ENCODE measurements at places on chromosomes 3 and 15. TPM values are rescaled to one million over a fixed set of nuclear protein-coding genes. Genes with fewer than 3 reads are reported as not detected.

The CKMT1A gene
- total RNA-seq, result not detected

The RBMS3 gene
- 46.3 TPM for total RNA-seq

DNA sequence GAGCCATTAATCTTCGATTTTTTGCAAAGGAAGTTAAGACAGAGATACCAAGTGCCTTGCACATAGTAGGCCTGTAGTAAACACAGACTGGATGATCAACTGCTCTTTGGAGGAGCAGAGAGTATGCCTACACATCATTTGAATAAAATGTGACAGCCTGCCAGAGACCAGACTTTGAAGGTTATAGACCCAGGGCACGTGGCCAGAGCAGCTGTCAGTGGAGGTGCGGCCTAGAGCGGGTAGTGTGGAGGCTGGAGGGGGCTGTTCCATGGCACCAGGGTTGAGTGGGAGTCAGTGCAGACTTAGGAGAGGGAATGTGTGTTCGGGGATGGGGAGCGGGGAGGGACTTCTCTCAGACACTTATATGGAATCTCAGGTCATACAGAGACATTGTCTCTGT, 80.8 kb downstream of the SMAD3 start:
- no peaks in the 10 kb centered on the region for H3K36me3 ChIP-seq
- H3K27me3 ChIP-seq, result no peaks in the 10 kb centered on the region
- no peak overlapping the region for H3K4me3 ChIP-seq
- no peak for DNase-seq
- peak overlapping the region; percentile 90 for H3K27ac ChIP-seq
- H3K4me1 ChIP-seq, result peaks cover 77% of the 10 kb centered on the region

The FOXB1 gene
- total RNA-seq, result not detected

DNA sequence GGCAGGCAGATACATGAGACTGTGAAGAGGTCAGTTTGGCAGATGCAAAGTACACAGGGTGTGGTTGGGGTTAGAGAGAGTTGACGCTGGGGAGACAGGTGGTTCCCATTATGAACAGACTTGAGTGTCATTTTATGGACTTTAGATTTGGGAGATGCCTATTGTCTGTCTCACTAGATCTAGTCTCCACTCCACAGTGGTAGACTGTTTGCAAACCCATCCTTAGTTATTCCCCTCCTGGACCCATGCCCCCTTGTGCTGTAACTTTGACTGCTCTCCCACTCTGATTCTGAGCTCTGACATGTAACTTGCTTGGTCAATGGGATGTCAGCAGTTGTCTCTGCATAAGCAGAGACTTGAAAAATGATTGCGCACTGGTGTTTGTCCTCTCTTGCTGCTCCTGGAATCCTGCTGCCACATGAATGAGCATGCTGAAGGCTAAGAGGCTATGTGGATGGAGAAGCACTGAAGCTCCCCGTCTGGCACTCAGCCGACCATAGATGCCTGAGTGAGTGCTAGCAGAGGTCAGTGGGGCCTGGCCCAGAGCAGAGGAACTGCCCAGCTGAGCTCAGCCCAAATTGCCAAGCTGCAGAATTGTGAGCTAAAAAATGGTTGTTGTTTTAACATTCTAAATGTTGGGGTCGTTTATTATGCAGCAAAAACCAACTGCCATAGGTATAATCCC, 88.2 kb downstream of the FAM43A start:
- H3K36me3 ChIP-seq, result no peaks in the 10 kb centered on the region
- H3K27ac ChIP-seq, result no peak overlapping the region
- no peak overlapping the region for H3K4me3 ChIP-seq
- peaks cover 9% of the 10 kb centered on the region for H3K4me1 ChIP-seq
- H3K27me3 ChIP-seq, result peaks cover 12% of the 10 kb centered on the region

The REC114 gene
- total RNA-seq, result not detected

The SLC28A2 gene
- not detected for total RNA-seq

DNA sequence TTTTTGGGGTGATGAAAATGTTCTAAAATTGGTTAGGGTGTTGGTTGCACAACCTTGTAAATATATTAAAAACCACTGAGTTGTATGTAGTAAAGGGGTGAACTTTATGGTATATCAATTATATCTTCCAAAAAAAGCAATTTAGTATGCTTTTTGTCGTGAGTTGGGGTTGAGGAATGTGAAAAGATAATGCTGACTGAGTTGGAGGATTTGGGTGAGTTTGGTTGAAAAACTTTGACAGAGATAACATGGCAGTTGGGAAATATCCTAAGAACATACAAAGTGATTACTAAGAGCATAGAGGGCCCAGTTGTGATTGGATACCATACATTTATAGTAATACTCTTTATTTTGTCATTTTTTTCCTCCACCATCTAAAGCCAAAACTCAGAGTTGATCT, 33.6 kb downstream of the HMG20A start:
- H3K4me3 ChIP-seq, result no peak overlapping the region
- H3K36me3 ChIP-seq, result peaks cover 14% of the 10 kb centered on the region
- H3K27me3 ChIP-seq, result no peaks in the 10 kb centered on the region
- no peak for DNase-seq

GRCh38 chr3:79564192-79564591, 203.6 kb downstream of the ROBO1 start:
- no peaks in the 10 kb centered on the region for H3K27me3 ChIP-seq
- no peak overlapping the region for H3K4me3 ChIP-seq
- H3K27ac ChIP-seq, result no peak overlapping the region
- no peak for DNase-seq

DNA sequence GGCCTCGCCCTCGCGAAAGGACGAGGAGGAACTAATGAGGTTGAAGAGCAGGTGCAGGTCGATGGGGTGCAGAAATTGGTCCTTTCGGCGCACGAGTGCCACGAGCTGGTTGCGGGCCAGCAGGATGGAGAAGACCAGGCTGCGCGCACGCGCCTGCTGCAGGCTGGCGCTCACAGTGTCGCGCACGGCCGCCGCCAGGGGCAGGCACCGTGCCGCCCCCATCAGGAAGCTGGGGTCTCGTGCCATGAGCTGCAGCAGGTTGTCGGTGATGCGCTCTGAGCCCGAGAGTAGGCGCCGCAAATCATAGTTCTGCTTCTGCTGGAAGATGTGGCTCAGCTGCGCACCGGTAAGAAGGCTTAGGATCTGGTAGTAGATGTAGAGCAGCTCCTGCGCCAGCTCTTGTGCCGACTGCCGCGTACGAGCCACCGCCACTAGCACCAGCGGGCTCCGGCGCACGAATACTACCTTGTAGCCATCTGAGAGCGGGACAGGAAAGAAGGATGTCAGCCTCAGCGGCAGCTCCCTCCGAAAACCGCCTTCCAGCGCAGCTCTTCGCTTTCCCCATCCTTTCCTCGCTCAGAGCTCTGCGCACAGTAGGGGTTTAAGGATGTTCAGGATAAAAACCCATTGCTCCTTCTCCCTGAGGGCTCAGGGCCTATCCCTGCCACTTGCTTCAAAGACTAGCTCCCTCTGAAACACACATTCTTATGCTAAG, 6.9 kb upstream of the MST1R start:
- H3K36me3 ChIP-seq, result peaks cover 13% of the 10 kb centered on the region
- no peak overlapping the region for H3K27ac ChIP-seq
- H3K27me3 ChIP-seq, result peaks cover 21% of the 10 kb centered on the region

GRCh38 chr15:29873947-29874411, 51.7 kb upstream of the TJP1 start:
- no peaks in the 10 kb centered on the region for H3K36me3 ChIP-seq
- H3K27me3 ChIP-seq, result no peaks in the 10 kb centered on the region
- no peak overlapping the region for H3K4me3 ChIP-seq
- peaks cover 46% of the 10 kb centered on the region for H3K4me1 ChIP-seq
- no peak overlapping the region for H3K27ac ChIP-seq
- no peak for DNase-seq

DNA sequence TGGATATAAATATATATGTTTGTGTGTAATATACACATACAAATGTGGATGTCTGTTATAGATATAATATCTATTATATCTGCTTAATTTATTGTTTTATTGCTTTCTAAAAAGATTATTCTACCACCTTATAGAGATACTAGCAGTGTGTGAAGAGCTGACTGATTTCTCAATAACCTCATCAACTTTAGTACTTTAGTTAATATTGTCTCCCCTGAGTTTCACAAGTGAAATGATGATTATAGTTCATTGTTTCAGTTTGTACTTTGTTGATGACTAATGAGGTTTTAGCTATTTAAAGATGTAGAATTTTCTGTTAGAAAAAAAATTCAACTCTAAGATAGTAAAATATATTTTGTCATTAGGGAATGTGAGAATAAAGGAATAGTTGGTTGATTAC, 11.4 kb downstream of the RSRC1 start:
- no peak overlapping the region for H3K27ac ChIP-seq
- H3K4me1 ChIP-seq, result no peaks in the 10 kb centered on the region
- no peaks in the 10 kb centered on the region for H3K27me3 ChIP-seq
- H3K4me3 ChIP-seq, result no peak overlapping the region
- H3K36me3 ChIP-seq, result peaks cover 34% of the 10 kb centered on the region

DNA sequence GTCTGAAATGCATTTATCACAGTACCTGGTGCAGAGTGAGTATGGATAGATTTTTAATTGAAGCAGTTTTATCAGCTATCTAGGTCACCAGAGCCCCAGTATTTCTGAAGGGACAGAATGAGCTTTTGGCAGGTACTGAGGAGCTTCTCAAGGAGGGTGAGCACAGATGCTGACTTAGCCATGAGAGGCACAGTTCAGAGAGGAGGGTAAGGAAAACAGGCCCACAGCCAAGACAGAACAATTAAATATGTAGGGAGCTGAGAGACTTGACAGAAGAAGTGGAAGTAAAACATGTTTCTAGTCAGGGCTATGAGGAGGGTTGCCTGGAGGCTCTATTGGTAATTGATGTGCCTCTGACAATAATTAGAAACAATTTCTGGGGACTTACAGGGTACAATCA, 20.1 kb downstream of the ZNF80 start:
- H3K4me1 ChIP-seq, result no peaks in the 10 kb centered on the region
- no peak overlapping the region for H3K4me3 ChIP-seq
- H3K36me3 ChIP-seq, result no peaks in the 10 kb centered on the region
- peaks cover 24% of the 10 kb centered on the region for H3K27me3 ChIP-seq
- DNase-seq, result no peak

DNA sequence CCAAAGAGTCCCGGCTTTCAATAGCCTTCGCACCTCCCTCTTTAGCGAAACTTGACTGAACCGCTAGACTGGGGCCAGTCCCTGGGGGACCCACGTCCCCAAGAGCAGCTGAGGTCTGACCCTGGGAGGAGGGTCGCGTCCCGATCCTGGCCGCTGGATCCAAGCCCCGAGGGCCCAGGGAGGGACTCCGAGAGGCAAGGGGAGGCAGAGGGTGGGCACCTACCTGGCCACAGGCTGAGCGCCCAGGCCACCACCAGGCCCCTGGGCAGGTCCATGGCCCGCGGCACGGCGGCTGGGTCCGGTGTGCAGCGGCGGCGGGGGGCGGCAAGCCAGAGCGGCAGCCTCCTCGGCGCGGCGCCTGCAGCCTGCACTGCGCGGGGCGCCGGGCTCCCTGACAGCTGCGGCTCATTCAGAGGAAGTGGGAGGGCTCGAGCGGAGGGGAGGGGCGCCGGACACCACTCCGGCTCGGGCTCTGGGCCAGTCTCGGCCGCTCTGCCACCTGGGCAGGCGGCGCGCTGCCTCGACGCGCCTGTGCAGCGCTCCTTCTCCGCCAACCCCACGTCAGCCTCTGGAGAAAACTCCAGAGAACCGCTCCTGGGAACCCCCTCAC, at the start of gene ITGA11:
Gene ITGA11 (minus strand): TSS at position 372 of the 610 bp plus-strand sequence. CDS start 97 bp downstream, at position 275.
- H3K4me3 ChIP-seq, result peak within 1 kb of the TSS; percentile 60
- no peak within 1 kb of the TSS for H3K27ac ChIP-seq
- peak; percentile 44 for DNase-seq
- peaks cover 92% of the 10 kb centered on the region for H3K27me3 ChIP-seq
- peaks cover 10% of the 10 kb centered on the region for H3K4me1 ChIP-seq

GRCh38 chr3:38579551-38580449, 69.7 kb downstream of the SCN5A start:
- H3K4me1 ChIP-seq, result peaks cover 5% of the 10 kb centered on the region
- H3K4me3 ChIP-seq, result no peak overlapping the region
- peak; percentile 37 for DNase-seq
- no peak overlapping the region for H3K27ac ChIP-seq
- H3K27me3 ChIP-seq, result peaks cover 4% of the 10 kb centered on the region

GRCh38 chr15:62087671-62088352, 21.0 kb downstream of the C2CD4A start:
- no peak for DNase-seq
- peaks cover 17% of the 10 kb centered on the region for H3K4me1 ChIP-seq
- no peak overlapping the region for H3K4me3 ChIP-seq
- H3K27ac ChIP-seq, result no peak overlapping the region
- H3K36me3 ChIP-seq, result no peaks in the 10 kb centered on the region
- H3K27me3 ChIP-seq, result no peaks in the 10 kb centered on the region

DNA sequence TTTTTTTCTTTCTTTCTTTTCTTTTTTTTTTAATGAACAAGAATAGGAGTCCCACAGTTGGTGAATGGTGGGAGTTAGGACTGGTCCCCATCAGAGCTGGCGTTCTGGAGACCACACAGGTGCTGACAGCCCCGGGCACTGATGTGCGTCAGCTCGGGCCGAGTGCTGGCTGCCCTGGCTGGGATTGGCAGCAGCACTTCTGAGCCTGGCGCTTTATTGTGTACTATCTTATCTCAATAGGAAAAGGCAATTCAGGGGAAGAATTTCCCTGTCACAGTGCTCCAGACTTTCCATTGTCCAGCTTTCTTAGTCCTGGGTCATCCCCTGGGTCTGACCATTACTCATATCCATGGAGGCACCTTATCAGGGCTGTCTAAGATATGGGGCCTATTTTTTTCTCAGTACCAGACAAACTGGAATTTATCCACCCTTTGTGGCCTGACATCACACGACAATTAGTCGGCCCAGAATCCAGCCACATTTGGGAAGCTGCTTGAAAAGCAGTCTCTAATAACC, 54.1 kb downstream of the TMEM44 start:
- no peaks in the 10 kb centered on the region for H3K36me3 ChIP-seq
- H3K4me3 ChIP-seq, result no peak overlapping the region
- H3K4me1 ChIP-seq, result peaks cover 15% of the 10 kb centered on the region
- no peak for DNase-seq
- peak overlapping the region; percentile 47 for H3K27ac ChIP-seq
- no peaks in the 10 kb centered on the region for H3K27me3 ChIP-seq

- H3K36me3 ChIP-seq, result no peaks in the 10 kb centered on the region
- H3K4me1 ChIP-seq, result no peaks in the 10 kb centered on the region
- no peak overlapping the region for H3K4me3 ChIP-seq
These were observed 93.2 kb downstream of the CACNA2D3 start for GRCh38 chr3:54215521-54215920.

The APEH gene
- total RNA-seq, result 118 TPM

The ST8SIA2 gene
- 12.1 TPM for total RNA-seq

- H3K36me3 ChIP-seq, result no peaks in the 10 kb centered on the region
- H3K27ac ChIP-seq, result peak overlapping the region; percentile 98
- peaks cover 44% of the 10 kb centered on the region for H3K4me1 ChIP-seq
- H3K27me3 ChIP-seq, result peaks cover 17% of the 10 kb centered on the region
- peak overlapping the region; percentile 94 for H3K4me3 ChIP-seq
- DNase-seq, result no peak
These were observed 815 bp downstream of the SPINT1 start for GRCh38 chr15:40844696-40845030.

GRCh38 chr3:50166620-50167019, 11.5 kb downstream of the SEMA3F start:
- peak overlapping the region; percentile 94 for H3K27ac ChIP-seq
- no peak for DNase-seq
- H3K36me3 ChIP-seq, result peaks cover 11% of the 10 kb centered on the region
- H3K27me3 ChIP-seq, result no peaks in the 10 kb centered on the region

The CCR9 gene
- total RNA-seq, result not detected

DNA sequence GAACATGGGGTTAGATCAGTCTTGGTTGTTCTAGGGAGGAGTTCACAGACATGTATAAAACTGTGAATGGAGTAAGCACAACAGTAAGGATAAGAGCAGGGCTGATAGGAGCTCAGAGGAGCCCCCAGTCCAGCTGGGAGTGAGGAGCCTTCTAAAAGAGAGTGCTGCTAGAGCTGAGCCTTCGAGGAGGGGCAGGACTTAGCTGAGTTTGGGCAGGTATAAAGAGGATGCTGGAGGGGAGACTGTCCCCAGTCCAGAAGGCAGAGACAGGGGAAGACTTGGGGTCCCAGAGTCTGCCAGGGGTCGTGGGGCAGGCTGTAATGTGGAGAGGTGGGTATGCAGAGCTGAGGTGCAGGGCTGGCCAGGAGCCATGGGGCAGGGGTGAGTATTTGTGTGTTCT, 12.1 kb downstream of the CAND2 start:
- no peak overlapping the region for H3K27ac ChIP-seq
- peaks cover 5% of the 10 kb centered on the region for H3K4me1 ChIP-seq

Measured in mesothelial cell of epicardium (in vitro differentiated cells).